Mesothelial cell of epicardium (in vitro differentiated cells): ENCODE measurements at places on chromosomes 13 and 19.

- no peak for DNase-seq
These were observed 67.7 kb upstream of the LSM14A start for GRCh38 chr19:34104557-34104956.

- peak; percentile 73 for DNase-seq
These were observed 19.9 kb upstream of the FBXO27 start for GRCh38 chr19:39052243-39052746.

GRCh38 chr13:51152701-51153100 lies 41.6 kb upstream of the C13orf42 start:
- no peak for DNase-seq

DNA sequence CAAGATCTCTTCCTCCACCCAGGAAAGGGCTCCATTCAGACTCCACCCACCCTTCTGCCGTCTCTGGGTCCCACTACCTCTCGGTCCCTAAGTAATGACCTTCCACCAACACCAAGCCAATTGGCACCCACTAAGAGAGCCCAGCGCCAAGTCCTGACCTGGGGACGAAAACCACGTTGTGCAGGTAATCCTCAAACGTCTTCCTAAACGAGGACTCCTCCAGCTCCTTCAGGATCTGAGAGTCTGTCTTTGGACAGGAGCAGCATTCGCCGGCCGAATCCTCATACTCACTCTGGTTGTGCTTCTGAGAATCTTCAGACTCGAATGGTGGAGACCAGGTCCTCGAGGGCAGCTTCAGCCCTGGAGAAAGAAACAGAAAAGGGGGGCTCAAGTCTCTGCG lies 83.1 kb downstream of the ZNF557 start:
- no peak for DNase-seq

- DNase-seq: no peak
These were observed 380.3 kb downstream of the MYO16 start for GRCh38 chr13:109009756-109010155.

- DNase-seq: no peak
These were observed 22.5 kb downstream of the GATAD2A start for GRCh38 chr19:19427944-19428343.

DNA sequence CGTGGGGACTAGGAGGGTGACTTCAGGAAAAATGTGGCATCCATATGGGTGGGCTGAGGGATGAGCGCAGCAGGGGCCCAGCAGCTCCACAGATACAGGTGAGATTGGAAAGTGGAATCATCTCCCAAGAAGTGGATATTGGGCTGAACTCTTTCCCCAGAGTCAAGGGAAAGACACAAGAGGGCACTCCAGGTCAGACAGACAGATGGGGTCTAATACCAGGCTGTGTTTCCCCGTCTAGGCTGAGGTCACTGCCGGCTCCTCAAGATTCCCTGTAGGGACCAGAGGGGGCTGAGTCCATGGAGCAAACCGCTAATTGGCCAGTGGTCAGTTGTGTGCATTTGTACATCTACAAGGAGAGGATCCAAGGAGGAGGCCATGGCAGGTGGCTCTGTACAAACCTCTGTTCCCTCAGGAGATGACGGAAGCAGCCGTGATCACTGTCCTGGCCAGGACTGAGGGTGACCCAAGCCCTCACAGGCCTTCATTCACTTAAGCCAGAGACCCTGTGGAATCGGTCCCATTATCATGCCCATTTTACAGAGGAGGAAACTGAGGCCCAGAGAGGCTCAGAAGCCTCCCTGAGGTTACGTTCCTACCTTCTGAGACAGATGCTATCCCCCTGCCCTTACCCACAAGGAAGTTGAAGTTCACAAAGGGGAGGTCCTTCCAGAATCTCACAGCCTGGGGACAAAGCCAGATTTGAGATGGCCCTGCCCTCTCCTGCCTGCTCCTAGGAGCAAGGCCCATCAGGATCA lies 14.9 kb upstream of the IGLON5 start:
- no peak for DNase-seq

GRCh38 chr13:111401755-111402154 lies 81.3 kb downstream of the TEX29 start:
- DNase-seq: no peak

GRCh38 chr19:5889288-5889971 lies 14.2 kb downstream of the NDUFA11 start:
- DNase-seq: no peak

GRCh38 chr13:48801255-48801654 lies 147.5 kb downstream of the CYSLTR2 start:
- no peak for DNase-seq

DNA sequence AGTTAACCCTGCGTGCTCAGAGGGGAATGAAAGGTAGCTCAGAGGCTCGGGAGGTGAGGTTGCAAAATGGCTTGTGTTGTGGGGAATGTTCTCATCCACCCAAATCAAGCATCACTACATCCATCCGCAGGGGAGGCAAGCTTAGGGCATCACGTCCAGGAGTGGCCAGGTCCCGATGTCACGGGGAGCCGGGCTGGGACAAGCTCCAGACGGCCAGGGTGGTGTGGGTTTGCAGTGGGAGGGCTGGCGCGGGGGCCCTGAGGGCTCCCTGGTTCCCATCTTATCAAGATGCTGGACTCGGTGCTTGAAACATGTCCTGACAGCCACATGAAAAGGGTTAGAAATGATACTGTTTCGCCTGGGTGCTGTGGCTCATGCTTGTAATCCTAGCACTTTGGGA lies 25.8 kb downstream of the EPN1 start:
- no peak for DNase-seq

DNA sequence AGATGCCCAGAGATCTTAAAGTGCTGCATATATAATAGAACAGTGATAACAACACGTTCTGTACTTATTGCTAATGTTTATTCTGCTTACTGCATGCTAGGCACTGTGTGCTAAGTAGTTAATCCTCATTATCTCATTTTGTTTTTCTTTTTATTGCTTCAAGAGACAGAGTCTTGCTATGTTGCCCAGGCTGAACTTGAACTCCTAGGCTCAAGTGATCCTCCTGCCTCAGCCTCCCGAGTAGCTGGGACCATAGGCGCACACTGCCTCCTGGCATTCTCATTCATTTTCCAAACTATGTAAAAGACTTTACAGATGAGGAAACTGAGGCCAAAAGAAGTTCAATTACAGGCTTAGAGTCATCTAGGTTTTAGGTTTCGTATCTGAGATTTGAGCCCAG lies 548.4 kb downstream of the GPC6 start:
- no peak for DNase-seq

DNA sequence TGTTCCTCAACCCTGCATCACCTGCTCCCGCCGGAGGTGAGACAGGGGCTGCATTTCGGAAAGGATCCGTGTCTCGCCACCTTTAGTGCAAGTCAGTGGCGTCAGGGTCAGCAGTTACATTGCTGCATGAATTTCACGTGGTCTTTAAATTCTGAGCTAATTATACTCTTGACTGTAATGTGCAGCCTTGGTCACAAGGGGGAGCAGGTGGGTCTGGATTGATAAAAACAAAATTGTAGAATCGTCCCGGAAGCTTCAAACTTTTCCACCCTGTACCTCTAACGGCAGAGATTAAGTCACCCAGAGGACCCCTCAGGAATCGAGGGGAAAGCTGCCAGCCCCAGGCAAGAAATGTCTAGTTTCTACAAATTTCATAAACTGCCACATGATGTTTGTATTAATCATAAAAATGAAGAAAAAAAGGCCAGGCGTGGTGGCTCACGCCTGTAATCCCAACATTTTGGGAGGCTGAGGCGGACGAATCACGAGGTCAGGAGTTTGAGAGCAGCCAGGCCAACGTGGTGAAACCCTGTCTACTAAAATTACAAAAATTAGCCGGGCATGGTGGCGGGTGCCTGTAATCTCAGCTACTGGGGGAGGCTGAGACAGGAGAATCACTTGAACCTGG lies 20.2 kb downstream of the BBC3 start:
- DNase-seq: no peak

GRCh38 chr19:10553943-10554381 lies 10.3 kb downstream of the ATG4D start:
- DNase-seq: no peak
